ENCODE measurements at places on chromosomes 6 and 20.
A peak's percentile ranks its signal among the peaks of the same experiment; 100 is the strongest.

DNA sequence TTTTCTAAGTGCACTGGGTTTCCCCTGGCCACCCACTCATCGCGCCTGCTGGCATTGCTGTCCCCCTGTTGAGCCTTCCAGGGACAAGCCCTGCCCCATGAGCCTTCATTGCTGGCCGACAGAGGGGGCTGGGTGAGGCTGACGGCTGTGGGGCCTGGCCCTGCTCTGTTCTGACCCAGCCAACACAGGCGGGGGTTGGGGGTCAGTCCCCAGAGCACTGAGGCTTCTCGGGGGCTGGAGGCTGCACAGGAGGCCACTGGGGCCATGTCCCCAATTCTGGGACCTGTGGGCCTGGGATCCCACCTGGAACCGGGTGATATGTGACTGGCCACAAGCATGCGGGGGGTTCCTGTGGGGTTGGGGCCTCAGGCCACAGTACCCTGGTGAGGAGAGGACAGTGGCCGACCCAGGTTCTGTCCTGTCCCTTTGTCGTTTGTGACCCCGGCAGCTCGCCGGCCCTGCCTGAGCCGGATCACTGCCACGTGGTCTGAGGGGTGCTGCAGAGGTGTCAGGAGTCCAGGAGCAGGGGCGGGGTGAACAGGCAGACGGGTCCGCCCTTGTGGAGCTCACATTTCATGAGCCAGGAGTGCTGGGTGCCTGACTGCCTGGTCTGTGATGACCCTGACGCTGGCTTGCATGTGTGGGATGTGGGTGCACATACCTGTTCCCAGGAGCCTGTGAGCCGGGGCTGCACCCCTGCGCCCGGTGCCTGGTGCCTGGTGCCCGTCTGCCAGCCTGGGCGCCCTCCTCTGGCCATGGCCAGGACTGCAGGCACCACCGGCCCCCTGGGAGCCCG, 2.1 kb upstream of the COL20A1 start:
- DNase-seq, result peak; percentile 75

DNA sequence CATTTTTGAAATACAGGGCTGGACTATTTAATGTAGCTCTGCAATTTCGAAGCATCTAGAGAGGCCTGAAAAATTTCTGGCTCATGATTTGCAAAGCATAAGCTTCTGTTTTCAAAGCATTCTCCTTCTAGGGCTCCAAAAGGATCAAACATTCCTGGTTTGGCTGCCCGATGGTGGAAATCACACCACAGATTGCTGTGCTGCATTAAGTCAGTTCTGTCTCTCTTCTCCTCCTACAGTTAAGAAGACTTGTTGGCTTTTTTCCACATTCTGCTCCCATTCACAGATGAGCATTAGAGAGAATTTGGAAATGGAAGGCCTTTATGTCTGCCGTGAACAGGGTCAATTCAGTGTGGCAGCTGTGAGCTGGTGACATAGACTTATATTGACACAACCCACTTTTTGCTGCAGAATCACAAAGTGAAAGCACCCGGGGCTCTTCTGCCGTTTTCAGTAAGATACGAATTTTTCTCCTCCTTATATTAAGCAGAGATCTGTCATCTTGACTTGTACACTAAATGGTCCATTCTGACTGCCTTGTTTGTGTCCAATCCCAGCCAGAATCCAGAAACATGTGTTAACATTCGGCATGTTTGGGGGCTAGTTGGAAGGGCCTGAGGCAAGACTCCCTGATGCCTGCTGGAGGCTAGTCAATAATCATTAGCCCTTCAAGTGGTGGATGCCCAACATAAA, 330.8 kb upstream of the DEFB112 start:
- DNase-seq, result no peak

- no peak for DNase-seq
These were observed 208.3 kb downstream of the PTPRK start for GRCh38 chr6:128311944-128312570.

GRCh38 chr6:136503303-136504029, 46.8 kb downstream of the MAP7 start:
- peak; percentile 47 for DNase-seq

DNA sequence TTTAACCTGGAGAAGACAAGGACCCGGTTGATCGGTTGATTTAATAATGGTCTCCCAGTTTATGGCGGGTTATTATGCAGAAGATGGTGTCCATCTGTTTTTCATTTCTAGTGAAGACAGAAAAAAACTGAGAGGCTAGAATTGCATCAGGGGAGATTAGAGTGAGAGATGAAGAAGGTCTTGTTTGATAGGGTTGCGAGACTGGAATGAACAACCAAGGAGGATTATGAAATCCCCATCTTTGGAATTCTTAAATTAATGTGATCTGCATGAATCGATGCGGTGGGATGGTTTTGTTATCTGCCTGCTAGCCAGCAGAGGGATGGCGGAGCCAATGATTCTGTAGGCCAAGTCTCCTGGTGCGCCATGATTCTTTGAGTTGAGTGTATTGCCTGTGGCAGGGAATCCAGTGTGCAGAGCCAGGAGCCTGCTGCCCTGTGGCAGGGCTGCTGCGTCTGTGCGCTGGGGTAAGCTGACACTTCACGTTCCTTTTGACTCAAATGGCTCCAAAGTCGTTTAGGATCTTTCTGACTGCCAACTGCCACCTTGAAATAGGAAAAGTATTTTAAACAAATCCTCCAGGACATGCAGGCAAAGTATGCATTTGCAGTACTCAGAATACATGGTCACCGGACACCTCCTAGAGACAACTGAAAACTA, 200.1 kb downstream of the CLIC5 start:
- no peak for DNase-seq

GRCh38 chr6:44867571-44868334, 460.4 kb upstream of the RUNX2 start:
- no peak for DNase-seq

- no peak for DNase-seq
These were observed 62.4 kb upstream of the ARG1 start for GRCh38 chr6:131510591-131510990.

GRCh38 chr6:89371849-89372505, 19.5 kb upstream of the UBE2J1 start:
- DNase-seq, result peak; percentile 76

DNA sequence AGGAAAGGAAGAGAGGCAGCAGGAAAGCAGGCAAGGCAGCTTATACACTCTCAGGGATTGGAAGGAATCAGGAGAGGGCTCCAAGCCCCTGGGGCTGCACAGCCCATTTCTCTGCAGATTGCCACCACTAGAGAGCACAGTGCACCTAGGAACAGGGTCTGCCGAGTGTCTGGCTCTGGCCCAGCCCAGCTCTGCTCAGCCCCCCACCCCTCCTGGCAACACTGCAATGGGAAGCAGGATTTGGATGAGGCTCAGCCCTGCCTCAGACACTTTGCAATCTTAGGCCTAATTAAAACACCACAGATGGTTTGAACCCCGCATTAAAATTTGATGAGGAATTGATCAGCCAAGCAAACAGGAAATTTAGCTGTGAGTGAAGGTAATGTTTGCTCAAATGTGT, 252.7 kb downstream of the DHX35 start:
- DNase-seq, result no peak

GRCh38 chr20:59217794-59218280, 54.2 kb downstream of the ZNF831 start:
- DNase-seq, result no peak

GRCh38 chr6:157225575-157225995, 97.7 kb downstream of the TMEM242 start:
- DNase-seq, result no peak

GRCh38 chr20:51174536-51174935, 151.6 kb upstream of the KCNG1 start:
- no peak for DNase-seq

DNA sequence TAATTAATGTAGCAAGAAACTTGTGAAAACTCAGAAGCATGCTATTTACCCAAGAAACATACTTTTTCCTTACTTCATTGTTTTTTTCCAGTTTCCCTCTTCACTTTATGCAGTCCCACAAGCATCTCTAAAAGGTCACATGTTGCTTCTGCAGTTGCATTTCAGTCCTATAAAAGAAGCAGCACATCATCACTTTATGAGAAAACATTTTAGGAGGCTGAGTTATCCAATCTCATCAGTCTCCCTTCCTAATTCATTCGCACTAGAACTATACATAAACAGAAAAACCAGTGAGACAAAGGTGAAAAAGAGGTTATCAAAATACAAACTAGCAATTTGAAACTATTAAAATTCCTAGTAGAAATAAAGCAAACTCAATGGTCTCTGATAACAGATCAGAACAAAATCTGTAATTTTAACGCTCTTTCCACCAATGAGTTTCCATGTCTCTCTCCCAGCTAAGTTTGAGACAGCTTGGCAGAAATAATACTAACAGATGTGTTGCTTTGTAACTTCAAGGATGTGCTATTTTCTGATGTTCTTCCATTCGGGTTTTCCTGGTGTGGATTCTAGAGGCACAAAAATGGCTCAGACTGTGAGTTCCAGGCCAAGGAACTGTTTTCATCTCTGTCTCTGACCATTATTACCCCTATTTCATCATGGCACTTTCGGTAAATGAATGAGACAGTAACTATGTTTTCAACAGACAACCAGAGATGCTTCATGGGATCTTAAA, 48.4 kb downstream of the ZHX3 start:
- no peak for DNase-seq

- no peak for DNase-seq
These were observed 9.2 kb upstream of the BPIFB6 start for GRCh38 chr20:33022289-33022688.

DNA sequence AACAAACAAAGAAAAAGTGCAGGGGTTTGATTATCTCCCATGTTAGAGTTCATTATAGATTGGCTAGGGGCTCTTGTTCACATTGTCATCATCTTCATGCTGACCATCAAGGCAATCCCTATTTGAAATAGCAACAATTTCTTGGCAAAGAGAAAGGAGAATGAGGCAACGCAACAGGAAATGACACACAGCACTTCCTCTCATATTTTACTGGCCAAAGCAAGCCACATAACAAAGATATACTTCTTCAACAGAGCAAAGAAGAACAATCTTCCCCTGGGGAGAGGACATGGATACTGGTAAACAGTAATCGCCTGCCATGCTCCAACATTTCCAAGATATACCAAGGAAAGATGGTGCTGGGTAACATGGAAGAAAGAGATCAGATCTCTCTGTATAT, 29.8 kb downstream of the EPM2A start:
- no peak for DNase-seq

GRCh38 chr6:27604986-27605385, 132.1 kb upstream of the ZNF184 start:
- no peak for DNase-seq

GRCh38 chr6:49205526-49205925, 257.5 kb downstream of the MMUT start:
- no peak for DNase-seq

DNA sequence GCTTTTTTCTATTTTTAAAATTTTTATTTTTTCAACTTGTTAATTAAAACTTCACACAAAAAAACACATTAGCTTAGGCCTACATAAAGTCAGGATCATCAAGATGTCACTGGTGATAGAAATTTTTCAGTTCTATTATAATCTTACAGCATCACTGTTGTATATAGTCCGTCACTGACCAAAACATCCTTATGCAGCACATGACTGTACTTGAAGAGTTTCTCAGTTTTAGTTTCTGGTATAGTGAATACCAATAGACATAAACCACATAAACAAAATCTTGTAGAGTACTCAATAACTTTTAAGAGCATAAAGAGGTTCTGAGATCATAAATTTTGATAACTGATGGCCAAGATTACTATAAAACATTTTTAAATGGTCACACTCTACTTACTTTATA, 71.8 kb downstream of the ASCC3 start:
- DNase-seq, result no peak

DNA sequence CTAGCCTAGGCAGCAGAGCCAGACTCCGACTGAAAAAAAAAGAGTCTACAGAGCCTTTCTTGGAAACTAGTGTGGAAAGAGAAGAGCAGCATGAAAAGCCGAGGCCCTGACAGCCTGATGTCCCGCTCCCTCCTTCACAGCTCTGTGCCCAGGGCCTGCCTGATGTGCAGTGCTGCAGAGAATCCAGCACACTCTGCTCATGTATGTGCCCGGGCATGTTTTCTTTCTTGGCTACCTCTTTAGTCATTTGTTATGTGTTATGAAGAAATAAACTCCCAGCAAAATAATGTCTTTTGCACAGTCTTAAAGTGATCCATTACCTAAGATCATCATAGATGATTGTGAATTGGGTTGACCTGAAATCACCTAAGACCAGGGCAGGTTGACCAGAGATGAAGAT, 78.1 kb upstream of the EZR start:
- no peak for DNase-seq

DNA sequence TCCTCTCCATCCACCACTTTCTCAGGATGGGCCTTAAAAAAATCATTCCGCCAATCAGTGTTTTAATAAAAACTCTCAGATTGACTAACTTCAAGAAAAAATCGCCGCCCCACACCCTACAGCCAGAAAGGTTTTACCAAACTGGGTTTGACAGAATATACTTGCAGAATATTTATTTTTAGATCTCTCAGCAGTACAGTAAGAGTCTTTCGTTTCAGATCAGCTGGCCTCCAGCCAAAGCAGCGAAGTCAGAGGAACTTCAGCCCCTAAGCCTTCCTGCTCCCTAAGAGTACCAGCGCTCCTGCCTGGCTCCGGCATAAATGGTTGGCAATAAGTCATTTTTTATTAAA, 24.7 kb downstream of the TBC1D7 start:
- peak; percentile 65 for DNase-seq

DNA sequence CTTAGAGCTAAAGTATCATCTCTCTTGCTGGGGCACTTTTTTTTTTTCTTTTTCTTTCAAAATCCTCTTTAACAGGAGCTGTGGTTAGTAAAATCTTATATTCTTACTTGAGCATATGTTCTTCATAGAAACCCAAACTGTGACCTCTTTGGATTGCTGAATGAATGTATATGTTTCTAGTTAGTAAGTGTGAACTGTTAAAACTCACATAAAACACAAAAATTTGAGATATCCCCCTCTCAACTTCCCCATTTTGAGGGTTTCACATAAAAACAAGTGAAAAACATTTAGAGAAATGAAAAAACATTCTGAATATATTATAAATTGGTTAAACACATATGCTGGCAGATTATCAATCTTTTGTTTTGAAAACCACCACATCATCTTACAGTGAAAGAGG, 78.1 kb downstream of the INSM1 start:
- DNase-seq, result no peak

GRCh38 chr6:91538622-91539021, 951.8 kb upstream of the MAP3K7 start:
- no peak for DNase-seq

DNA sequence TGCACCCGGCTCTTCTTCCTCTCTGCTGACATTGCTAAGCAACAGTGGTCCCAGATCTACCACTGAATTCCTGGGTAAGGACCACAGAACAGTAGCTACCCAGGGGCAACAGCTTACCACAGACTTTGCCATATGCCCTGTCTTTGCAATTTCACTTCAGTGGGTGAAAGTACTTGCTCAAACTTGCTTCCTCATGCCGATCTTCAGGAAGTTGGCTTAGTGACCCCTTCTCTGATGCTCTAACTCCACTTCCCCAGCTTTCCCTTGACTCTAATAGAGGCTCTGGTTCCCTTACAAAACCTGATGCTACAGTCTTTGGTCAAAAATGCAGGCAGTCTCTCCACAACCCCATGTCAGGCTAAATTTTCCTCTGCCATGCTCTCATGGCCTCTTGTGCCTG, 3.3 kb upstream of the TAAR5 start:
- DNase-seq, result no peak

GRCh38 chr6:162546905-162547304, 180.7 kb downstream of the PRKN start:
- no peak for DNase-seq

GRCh38 chr6:34516391-34517324, 39.5 kb downstream of the SPDEF start:
- peak; percentile 18 for DNase-seq

GRCh38 chr6:146154197-146154596, 125.3 kb downstream of the GRM1 start:
- DNase-seq, result no peak

GRCh38 chr6:3798055-3798919, 46.8 kb upstream of the PXDC1 start:
- DNase-seq, result no peak

GRCh38 chr6:26388014-26388413, 5.1 kb downstream of the BTN2A2 start:
- DNase-seq, result no peak
